Left kidney (tissue), 8 donors: ENCODE measurements at places on chromosomes 3 and 15.

- DNase-seq = no peak
Observed at GRCh38 chr3:123430266-123430665, 18.6 kb downstream of the ADCY5 start.

- no peak for DNase-seq
Observed at GRCh38 chr3:185724251-185724650, 100.6 kb downstream of the IGF2BP2 start.

GRCh38 chr3:177681156-177681555, 483.9 kb upstream of the TBL1XR1 start:
- no peak for DNase-seq

GRCh38 chr15:71011503-71012155, 103.6 kb upstream of the THSD4 start:
- peak; percentile 35 for DNase-seq

GRCh38 chr15:96262549-96263489, 67.7 kb upstream of the NR2F2 start:
- no peak for DNase-seq

GRCh38 chr15:28114721-28115622, 15.9 kb upstream of the OCA2 start:
- DNase-seq = no peak

- DNase-seq = no peak
Observed at GRCh38 chr3:53817809-53818208, 28.4 kb downstream of the CHDH start.

- DNase-seq = no peak
Observed at GRCh38 chr3:152026033-152026556, 152.7 kb downstream of the SUCNR1 start.

DNA sequence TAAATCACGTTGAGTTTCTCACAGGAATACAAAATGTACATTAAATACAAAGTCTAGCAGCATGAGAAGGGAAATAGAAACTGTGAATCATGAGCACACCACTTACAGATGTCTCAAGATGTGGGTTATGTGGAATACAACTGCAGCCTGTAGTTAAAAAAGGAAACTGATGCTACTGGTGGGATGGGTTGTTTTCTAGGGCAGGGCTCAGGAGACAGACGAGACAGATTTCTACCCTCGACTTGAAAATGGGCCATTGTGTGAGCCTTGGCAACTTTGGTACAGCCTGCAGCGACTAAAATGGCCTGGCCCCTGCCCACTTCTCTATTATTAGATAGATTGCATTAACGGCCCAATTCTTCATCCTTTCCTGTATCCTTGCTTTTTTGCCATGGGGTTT, 293.1 kb downstream of the SUCLG2 start:
- DNase-seq = no peak

DNA sequence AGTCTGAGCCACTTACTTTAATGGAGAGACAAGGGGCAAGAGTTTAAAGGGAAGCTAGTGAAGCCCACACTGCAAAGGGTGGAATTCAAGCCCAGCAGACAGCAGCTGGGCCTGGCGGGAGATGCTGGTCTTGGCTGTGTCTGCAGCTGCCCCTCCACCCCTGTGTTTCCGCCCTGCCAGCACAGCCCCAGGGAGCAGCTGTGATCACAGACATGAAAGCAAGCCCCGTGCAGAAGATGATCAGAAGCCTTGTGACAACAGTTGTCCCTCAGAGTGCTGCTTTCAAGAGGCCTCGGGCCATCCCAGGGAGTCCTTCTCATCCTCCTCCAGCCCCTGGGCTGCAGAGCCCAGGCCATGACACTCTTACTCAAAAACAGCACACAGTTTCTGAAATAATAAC, 24.1 kb upstream of the SLC6A1 start:
- DNase-seq = no peak

- no peak for DNase-seq
Observed at GRCh38 chr15:74821091-74821789, 5.2 kb upstream of the CPLX3 start.

- no peak for DNase-seq
Observed at GRCh38 chr3:72678867-72679266, 169.4 kb downstream of the SHQ1 start.

- DNase-seq = no peak
Observed at GRCh38 chr15:75751891-75752290, 39.2 kb upstream of the CSPG4 start.

- no peak for DNase-seq
Observed at GRCh38 chr15:66673410-66674322, 28.4 kb upstream of the SMAD6 start.

DNA sequence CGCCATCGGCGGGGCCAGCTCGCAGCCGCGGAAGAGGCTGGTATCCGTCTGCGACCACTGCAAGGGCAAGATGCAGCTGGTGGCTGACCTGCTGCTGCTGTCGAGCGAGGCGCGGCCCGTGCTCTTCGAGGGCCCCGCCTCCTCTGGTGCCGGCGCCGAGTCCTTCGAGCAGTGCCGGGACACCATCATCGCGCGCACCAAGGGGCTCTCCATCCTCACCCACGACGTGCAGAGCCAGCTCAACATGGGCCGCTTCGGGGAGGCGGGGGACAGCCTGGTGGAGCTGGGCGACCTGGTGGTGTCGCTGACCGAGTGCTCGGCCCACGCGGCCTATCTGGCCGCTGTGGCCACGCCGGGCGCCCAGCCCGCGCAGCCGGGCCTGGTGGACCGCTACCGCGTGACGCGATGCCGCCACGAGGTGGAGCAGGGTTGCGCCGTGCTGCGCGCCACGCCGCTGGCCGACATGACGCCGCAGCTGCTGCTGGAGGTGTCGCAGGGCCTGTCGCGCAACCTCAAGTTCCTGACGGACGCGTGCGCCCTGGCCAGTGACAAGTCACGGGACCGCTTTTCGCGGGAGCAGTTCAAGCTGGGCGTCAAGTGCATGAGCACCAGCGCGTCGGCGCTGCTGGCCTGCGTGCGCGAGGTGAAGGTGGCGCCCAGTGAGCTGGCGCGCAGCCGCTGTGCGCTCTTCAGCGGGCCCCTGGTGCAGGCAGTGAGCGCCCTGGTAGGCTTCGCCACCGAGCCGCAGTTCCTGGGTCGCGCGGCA, 1.8 kb downstream of the TLNRD1 start:
- DNase-seq = no peak

- DNase-seq = no peak
Observed at GRCh38 chr3:126873416-126873815, 109.5 kb upstream of the PLXNA1 start.

DNA sequence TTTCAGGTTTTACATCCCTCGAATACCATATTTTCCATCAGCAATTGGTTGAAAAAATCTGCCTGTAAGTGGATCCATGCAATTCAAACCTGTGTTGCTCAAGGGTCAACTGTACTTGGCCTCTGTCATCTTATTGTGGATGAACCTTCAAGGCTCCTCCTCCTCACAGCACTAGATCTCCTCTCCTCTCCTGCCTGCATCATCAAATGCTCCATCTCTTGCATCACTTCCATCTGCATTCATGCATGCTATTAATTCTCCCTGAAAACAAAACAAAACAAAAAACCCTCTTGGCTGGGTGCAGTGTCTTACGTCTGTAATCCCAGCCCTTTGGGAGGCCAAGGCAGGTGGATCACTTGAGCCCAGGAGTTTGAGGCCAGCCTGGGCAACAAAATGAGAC, 10.1 kb downstream of the BCL2L10 start:
- no peak for DNase-seq

DNA sequence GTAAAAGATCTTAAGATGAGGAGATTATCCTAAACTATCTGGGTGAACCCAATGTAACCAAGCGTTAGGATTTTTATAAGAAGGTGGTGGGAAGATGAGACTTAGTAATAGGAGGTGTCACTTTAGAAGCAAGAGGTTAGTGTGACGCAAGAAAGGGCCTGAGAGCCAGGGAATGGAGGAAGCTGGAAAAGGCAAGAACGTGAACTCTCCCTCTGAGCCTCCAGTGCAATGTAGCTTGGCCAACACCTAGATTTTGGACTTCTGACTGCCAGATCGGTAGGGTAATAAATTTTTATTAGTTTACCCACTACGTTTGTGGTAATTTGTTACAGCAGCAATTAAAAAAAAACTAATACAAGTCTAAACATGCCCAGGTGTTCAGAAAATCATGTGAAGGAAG, 20.8 kb upstream of the CNTN6 start:
- no peak for DNase-seq

DNA sequence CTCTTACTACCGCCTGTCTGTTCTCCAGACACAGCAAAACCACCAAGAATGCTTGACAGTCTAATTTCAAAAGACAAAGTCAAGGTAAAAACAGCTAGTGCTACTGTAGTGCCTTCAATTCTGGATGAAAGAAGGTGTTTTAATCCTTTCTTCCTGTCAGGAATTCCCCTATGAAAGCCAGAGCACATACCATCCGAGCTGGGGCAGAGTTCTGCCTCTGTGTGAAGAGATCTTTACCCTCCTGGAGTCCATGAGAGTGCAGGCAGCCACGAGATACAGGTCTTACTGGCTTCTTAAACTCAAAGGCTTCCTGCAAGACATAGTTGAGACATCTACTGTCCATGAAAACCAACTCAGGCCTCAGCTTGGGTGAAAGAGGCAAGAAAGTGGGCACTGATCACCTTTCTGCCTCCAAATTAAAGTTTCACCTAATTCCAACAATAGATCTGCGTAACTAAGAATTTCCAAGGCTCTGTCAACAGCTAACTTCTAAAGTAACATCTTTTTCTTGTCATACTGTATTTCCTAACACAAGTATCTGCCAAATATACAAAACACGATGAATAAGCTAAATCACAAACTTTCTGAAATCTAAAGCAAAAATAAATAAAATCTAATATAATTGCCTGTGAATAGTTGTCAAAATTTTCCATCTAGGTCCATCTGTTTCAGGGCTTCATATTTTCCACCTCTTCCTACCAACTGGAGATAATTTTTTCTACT, 7.5 kb downstream of the CDC25A start:
- DNase-seq = no peak

DNA sequence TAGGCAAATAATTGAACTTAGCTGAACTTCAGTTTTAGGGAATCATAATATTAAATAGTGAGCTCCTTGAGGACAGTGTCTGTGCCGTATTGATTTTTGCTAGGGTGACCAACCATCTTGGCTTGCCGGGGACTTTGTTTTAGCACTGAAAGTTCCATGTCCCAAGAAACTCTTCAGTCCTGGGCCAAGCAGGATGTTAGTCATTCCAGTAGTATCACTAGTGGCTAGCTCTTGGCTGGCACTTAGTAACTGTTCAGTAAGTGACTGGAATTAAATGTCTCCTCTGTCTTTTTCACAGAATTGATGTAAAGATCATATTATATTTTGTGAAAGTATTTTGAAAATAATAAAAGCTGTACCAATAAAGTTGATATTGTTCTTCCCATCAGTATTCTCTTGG, 42.3 kb downstream of the RSRC1 start:
- DNase-seq = no peak

DNA sequence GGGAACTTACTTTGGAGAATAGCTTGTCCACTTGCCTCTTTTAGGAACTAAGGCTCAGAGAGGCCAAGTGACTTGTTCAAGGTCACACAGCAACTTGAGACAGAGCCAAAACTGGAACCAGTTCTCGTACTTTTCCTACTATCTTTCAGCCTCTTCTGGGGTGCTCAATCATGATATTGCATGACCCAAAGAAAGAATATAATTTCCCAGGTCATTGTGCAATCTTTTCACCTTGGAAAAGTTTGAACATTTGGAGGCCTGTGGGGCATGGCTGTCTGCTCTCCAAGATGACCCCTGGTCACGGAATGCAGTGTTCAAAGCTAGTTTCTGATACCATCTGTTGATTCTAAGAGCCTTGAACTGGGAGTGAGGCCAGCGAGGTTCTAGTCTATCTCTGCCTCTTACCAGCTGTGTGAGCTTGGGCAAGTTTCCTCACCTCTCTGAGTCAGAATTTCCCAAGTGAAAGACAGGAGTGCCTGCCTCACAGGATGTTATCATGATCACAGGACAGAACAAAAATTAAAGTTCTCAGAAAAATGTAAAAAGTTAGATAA, 89.7 kb downstream of the BDH1 start:
- no peak for DNase-seq

DNA sequence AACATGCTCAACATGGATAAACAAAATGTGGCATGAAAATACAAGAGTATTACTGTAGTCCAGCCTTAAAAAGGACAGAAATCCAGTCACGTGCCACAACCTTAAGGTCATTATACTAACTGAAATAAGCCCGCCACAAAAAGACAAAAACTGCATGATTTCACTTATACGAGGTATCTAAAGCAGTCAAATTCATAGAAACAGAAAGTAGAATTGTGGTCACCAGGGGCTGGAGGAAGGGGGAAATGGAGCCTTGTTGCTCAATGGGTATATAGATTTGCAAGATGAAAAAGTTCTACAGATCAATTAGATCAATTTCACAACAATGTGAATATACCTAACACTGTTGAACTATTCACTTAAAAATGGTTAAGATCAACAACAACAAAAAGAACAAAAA, 7.4 kb downstream of the GLB1 start:
- DNase-seq = no peak

DNA sequence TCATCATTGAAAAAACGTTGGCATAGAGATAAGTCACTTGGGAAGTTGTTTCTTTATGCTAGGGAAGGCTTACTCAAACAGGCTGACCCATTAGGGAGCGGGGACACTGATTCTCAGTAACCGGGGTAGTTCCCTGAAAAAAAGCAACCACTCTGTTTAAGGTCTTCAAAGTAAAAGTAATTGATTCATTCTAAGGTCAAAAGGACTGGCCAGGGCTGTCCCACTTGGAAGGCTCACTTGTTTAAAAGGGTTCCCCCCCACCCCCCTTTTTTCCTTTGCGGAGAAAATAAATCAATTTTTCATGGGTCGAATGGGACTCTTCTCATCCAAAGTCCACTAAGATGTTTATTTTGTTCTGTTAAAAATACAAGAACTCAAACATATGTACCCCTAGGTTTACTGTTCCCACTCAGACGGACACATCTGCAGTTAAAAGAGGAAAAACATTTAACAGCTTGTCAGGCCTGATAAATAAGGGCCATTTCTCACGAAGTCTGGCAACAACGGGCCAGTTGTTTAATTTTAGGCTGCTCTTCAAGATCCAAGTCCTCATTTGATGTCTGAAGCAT, 53.0 kb downstream of the ARHGEF3 start:
- peak; percentile 48 for DNase-seq

GRCh38 chr3:78260388-78260787, 1220.5 kb downstream of the ROBO2 start:
- no peak for DNase-seq

GRCh38 chr3:184761976-184762375, 50.0 kb upstream of the VPS8 start:
- DNase-seq = no peak

GRCh38 chr3:37162501-37163245, 11.7 kb downstream of the LRRFIP2 start:
- DNase-seq = no peak

DNA sequence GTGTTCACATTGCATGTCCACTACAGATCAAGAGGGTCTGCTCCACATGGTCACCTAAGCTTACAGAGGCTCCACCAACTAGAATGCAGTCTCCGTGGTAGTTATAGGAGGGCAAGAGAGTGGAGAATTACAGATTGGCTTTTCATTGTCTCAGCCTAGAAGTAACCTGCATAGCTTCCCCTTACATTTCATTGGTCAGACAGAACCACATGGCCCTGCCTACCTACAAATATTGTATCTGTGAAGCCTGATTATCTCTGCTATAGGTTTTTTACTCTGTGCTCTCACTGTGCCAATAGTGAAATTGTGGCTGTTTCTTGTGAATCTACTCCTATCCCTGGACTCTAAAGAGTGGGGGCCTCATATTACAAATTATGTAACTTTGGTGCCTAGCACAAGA, 2.5 kb upstream of the TLNRD1 start:
- no peak for DNase-seq

- DNase-seq = no peak
Observed at GRCh38 chr3:189586941-189587663, 44.1 kb upstream of the TP63 start.

GRCh38 chr15:73631915-73632669, 1.1 kb downstream of the NPTN start:
- DNase-seq = no peak
